ENCODE measurements at places on chromosomes 3 and 15.

- peak; percentile 19 for DNase-seq
Measured at GRCh38 chr15:77634266-77634962, 1.7 kb upstream of the LINGO1 start.

- DNase-seq, result no peak
Measured at GRCh38 chr3:130992344-130992743, 34.3 kb downstream of the ASTE1 start.

DNA sequence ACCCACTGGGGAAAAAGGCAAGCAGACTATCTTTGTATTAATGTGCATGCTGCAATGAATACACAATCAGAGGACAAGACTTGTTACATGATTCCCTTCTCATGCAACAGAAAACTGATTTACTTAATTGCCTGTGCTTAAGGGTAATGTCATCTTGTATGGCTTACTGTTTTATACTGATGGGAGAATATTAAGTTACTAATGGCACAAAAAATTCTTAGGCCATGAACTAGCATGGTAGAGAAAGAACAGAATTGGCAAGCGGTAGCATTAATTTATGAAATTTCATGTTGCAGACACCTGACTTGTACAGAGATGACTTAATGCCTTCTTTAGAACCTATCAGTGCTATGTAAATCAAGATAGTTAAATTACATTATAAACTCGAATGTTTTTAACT, 282.3 kb downstream of the CNTN3 start:
- no peak for DNase-seq

DNA sequence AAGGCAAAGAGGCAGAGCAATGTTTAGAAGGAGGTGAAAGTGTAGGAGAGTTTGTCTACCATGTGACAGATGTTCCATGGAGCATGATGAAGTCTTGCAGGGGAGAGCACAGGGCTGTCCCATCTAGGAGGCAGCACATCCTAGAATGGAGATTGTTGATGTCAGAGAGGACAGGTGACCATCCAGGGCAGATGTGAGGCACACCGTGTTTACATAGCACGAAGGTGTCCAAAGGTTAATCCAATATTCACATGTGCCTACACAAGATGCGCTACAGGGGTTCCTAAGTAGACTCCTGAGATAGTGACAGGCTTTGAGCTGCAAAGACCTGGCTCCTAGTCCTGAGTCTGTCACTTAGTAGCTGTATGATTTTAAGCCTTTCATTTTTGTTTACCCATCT, 219.3 kb upstream of the SLCO3A1 start:
- no peak for DNase-seq

DNA sequence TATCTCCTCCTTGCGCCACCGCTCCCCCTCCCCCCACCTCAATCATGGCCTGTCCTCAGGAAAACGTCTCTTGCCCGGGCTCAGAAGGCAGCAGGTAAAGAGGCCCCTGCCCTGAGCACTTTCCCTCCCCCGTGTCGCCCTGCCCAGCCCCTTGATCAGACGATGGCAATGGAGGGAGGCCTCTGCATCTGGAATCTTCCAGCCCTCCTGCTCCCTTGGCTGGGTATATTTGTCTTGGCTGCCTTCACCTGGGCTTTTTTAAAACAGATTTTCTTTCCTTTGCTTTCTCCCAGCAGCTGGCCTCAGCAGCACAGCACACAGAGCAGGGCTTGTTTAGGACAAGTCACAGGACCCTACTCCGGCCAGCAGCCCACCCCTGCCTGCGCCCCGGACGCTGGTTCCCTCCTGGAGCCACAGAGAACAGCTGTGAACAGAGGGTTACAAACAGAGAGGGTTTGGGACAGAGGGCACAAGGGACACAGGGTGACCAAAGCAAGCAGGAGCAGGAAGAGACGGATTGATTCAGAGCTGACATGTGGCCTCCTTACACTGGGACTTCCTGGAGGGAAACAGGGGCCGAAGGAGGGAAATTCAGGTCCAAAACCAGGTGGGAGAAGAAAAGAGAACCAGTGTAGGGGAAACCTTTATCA, 78.7 kb downstream of the ISG20 start:
- DNase-seq, result no peak

DNA sequence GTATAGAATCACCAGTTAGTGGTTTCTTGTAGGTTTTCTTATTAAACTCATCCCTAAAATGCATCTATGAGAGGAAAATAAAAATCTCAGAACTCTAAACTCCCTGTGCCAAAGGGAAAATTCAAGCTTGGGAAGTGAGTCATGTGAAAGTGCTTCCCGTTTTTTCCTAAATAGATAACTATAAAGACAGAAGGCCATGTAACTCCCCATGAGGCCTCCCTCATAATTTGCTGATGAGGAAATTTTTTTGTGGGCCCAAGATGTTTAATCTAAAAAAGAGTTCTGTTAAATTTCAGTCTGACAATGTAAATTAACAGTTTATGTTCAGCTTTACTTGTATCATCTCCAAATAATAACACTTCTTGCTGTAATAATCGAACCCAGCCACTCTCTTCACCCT, 1273.9 kb downstream of the OTOL1 start:
- DNase-seq, result peak; percentile 0

DNA sequence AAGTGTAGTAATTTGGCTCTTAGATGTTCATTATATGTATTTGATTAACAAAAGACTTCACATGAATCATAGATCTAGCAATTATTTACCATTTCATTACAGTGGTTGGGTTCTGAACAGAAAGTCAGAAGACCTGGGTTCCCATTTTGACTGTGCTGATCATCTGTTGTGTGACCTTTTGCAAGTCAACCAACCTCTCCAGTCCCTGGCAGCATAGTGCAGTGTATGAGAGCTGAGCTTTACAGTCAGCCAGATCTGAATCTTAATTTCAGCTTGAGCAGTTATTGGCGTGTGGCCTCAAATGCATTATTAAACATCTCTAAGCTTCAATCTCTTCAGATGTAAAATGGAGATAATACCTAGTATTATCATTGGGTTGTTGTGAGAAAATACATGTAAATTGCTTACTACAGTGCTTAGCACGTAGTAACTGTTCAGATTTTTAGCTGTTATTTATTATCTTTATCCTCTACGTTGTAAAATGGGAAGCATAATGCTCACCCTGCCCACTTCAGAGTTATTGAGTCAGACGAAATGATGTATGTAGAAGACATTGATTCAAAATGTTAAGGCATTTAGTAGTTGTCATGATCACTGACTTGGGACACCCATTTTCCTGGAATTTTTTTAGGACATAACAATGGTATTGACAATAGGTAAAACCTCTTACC, 104.0 kb downstream of the KLHL25 start:
- DNase-seq, result no peak

DNA sequence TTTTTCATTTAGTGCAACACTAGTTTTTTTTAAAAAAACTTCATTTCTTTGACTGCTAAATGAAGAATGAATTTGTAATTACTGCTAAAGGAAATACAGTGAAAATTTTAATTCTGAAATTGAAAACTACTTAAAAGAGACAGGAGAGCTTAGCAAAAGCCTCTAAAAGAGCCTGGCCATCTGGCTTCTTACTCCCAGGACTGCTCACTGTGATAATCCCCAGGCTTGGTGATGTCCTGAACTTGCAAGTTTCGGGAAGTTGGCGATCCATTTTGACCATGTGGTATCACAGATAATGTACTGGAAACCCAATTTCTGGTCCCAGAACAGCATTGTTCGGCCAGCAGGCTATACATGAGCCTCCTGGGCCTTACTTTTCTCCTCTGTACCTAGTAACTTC, 292.1 kb downstream of the FGF12 start:
- no peak for DNase-seq

- DNase-seq, result no peak
Measured at GRCh38 chr3:22933841-22934116, 269.3 kb upstream of the UBE2E2 start.

DNA sequence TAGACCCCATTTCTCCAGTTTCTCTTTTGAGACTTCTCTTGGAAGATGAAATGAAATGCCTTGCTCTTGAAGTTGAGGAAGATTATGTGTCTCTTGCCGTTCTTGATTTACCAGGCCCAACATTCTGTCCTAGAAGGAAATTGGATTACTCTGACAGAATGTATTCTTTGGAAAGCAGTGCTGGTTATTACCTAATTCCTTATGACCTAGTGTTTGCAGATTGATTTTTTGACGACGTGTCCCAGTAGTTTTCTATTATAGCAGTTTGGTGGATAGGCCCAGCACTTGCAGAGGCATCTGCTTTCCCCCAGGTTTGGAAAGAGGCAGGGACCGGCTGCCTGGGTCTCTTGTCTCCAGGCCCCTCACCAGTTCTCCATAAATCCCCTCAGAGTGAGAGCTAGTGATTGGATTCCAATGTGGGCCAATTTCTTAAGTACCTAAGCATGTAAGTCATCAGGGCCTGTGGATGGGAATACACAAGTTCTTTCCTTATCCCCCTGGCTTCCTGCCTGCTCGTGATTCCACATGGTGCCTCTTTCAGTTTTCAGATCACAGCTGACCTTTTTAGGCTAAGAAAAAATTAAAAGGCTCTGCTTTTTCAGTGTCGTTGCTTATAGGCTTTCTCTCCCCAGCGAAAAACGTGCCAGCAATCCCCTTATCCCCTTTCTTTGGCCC, 50.2 kb downstream of the EPHB3 start:
- peak; percentile 59 for DNase-seq

DNA sequence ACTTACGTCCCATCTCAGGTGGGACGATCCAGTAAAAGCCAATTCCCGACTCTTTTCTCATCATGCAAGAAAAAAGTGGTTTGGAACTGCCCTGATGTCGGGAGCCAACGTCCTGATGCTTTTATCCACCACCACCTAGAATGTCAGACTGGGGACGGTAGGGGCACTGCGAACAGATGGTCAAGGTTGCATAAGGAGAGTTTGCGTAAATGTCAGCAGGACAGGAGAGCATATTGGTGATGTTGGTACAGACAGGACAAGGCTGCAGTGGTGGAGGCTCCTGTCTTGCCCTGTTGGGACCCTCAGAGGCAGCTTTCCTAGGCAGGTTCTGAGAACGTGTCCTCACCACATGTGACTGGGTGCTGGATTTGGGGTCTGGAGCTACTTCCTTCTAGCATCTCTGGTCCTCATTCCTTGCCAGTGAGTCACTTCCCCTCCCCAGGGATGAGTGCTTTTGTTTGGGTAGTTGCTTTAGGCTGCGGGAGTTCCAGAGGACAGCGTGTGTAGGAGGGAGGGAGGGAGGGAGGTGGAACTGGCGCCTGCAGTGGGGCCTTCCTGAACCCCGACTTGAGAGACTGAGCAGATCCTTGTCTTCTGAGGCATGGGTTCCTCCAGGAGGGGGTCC, 21.0 kb downstream of the THSD4 start:
- peak; percentile 93 for DNase-seq

- no peak for DNase-seq
Measured at GRCh38 chr15:72463702-72464101, 10.4 kb upstream of the ARIH1 start.

DNA sequence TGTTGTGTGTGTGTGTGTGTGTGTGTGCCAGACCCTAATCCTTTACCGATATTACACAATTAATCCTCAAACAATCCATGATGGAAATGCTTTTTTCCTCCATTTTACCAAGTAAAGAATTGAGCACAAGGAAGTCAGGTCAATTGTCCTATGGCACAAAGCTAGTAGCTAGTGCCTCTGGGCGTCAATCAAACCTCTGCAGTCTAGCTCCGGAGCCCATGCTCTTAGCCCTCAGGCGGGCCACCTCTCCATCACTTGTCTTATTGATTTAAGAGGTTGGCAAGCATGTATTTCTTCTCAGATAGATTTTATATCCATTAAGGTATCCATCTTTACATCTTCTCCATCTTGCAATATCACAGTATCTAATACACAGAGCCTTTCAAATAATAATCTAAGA, 886.6 kb downstream of the TBL1XR1 start:
- DNase-seq, result no peak

DNA sequence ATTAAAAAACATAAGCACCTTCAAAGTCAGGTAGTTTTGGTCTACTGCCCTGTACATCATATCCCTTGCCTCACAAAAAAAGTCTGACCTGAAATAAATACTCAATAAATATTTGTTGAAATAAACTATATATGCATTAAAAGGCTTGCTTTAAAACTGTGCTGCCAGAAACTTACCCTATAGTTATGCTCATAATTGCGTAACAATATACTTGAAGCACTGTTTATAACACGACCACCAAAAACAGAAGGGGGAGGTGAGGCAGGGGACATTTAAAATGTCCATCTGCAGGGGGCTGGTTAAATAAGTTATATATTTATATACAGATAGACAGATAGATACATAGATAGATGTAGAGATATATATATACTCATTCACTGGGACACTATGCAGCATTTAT, 549.5 kb downstream of the MAGI1 start:
- DNase-seq, result no peak

- no peak for DNase-seq
Measured at GRCh38 chr3:128697341-128697740, 28.6 kb upstream of the RAB7A start.

- DNase-seq, result no peak
Measured at GRCh38 chr15:98150084-98150483, 189.6 kb downstream of the ARRDC4 start.

DNA sequence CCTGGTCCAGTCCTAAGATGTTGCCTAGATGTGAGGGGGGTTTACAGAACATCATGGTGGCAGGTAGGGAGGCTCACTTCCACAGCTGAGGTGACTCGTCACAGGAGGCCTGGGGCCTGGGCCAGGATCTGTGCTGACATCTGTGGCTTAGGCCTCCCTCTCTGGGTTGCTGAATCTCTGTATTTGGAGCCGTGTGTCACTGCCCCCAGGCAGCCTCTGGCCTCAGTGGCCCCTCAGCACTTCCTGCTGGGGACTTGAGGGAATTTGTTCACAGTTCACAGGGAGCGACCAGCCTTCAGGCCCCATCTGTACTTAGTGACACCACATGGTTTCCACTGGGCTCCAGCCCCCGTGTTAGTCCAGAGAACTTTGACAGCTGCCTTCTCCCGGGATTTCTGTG, 41.7 kb upstream of the ADAMTSL3 start:
- no peak for DNase-seq

GRCh38 chr3:11591002-11591355, 52.7 kb downstream of the VGLL4 start:
- peak; percentile 64 for DNase-seq

GRCh38 chr3:103393395-103394186, 958.8 kb downstream of the ZPLD1 start:
- peak; percentile 70 for DNase-seq

DNA sequence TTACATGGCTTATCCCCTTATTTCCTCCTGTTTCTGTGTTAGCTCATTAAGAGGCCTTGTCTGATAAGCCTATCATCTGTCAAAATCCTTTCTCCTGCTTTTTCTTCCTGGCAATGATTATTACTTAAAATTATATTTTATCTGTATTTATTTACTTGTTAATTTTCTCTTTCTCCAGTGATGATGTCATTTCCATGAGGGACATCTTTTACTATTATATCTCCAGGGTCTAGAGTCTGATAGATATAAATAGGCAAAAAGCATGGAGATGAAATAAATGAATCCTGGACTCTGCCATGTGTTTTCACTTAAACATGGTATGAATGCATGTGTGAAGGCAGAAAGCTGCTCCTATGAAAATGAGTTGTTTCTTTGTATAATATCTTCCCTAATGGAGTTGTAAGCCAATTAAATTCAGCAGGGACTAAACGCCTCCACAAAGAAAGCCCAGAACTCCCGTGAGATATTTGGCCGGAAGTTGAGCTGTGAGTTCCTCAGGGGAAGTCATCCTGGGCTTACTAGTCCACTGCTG, 375.2 kb downstream of the TUSC7 start:
- DNase-seq, result peak; percentile 42

Data from fibroblast of skin of abdomen (primary cell).